ENCODE measurements at places on chromosomes 7 and 10. TPM values are rescaled to one million over a fixed set of nuclear protein-coding genes. Genes with fewer than 3 reads are reported as not detected.

Gene RAB19
- polyA plus RNA-seq, result 2.1 TPM

Gene CLRN3
- 19.7 TPM for polyA plus RNA-seq

Gene SH2B2
- polyA plus RNA-seq, result 5.4 TPM

DNA sequence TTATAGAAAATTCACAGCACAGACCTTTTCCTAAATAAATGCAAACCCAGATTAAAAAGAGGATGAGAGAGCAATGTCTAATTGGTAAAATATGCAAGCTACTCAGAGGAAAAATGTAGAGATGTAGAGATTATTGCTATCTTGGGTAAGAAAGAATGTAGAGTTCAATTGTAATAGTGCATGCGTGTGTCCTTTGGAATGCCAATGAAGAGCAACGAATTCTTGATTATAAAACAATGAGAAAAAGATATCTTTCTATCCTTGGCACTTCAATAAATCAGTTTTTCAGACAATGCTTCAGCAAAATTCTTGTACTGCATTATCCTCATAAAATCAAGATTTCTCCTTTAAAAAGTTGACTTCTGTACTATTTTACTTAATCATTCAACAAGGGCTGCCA, 50.9 kb downstream of the SEMA3D start:
- DNase-seq, result no peak

DNA sequence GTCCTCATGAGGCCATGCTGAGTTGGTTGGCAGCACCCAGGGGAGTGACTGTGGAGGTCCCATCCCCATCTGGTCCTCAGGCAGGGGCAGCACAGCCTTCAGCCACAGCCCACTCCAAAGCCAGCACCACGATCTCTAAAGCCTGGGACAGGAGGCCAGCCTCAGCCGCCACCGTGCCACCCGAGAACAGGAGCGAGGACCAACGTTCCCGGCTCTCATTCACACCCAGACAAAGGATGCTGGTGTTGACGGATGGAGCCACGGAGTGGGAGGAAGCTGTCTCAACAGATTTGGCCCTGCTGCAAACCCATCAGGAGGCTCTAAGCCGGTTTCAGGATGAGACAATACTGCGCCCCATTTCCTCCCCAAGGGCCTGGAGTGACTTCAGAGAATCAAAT, 42.7 kb upstream of the PPP2R2D start:
- no peak for DNase-seq

DNA sequence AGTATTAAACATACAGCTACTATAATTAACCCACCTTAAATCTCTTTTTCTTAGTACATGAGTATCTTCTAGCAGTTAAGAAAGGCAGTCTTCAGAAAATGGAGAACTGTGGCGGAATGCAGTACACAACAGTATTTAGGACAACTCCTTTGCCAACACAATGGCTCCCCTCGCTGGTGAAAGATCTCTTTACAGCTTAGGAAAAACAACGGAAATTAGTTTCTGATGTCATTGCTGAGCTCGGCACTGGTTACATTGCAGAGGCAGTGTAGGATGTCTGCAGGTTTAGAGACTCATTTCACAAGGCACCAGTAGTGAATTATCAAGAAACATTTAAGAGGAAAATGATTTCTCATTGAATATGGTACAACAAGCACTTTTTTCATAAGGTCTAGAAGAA, 43.4 kb downstream of the GLRX3 start:
- DNase-seq, result peak; percentile 41

GRCh38 chr7:66668677-66669076, 40.0 kb downstream of the KCTD7 start:
- no peak for DNase-seq
